ENCODE measurements at places on chromosomes 6 and 20.

GRCh38 chr20:46400253-46400652, 6.2 kb downstream of the ELMO2 start:
- peak; percentile 83 for DNase-seq

- no peak for DNase-seq
Measured at GRCh38 chr6:163516908-163517307, 102.4 kb downstream of the QKI start.

DNA sequence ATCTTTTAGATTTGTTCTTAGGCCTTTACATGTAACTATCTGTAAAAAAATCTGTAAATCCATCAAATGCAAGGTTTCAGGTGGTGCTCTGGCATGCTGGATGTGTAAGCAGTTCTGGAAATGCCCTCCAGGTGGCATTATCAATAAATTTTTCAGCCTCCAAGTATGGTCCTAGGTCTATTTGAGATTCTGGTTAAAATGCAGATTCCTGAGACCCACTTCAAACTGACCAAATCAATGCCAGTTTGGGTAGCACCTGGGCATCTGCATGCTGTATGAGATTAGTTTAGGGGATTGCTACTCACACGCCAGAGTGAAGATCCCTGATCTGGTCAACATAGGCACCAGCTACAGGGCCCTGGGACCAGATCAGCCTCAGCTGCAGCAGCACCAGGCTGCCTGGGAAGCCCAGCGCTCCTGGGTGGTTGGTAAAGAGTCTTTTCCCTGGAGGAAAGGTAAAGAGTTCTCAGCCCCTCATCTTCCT, 507.3 kb upstream of the CITED2 start:
- DNase-seq, result peak; percentile 28

GRCh38 chr6:132661906-132662305, 2.9 kb upstream of the TAAR1 start:
- DNase-seq, result no peak

DNA sequence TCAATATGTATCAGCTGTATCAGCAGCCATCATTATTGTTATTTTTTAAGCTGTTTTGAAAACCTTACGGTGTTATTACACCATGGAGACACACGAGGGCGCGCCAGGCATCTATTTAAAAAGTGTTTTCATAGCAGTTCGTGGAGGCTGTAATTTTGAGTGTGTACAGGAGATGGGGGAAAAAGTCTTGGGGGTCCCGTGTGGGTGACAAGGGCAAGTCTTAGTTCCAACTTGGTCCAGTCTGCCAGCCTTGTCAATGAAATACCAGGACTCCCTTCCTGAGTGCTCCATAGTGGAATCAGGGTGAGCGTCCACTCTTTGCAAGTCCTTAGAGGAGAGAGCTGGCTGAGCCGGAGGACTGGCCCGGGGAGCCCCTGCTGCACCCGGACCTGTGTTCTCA, 43.3 kb downstream of the SLC2A10 start:
- DNase-seq, result peak; percentile 66

GRCh38 chr20:48728042-48728825, 99.6 kb downstream of the PREX1 start:
- no peak for DNase-seq

DNA sequence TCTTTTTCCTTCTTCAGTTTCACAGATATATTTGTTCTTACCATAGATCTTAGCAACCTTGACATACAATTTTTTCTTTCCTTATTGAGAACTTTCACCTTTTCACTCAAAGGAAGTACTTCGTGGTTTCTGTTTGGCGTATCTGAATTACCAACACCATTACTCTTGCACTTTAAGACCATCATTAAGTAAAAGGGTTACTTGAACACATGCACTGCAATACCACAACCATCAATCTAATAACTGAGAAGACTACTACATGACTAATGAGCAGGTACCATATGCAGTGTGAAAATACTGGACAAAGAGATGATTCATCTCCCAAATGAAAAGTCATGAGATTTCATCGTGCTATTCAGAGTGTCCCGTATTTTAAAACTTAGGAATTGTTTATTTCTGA, 21.7 kb upstream of the SENP6 start:
- DNase-seq, result no peak

DNA sequence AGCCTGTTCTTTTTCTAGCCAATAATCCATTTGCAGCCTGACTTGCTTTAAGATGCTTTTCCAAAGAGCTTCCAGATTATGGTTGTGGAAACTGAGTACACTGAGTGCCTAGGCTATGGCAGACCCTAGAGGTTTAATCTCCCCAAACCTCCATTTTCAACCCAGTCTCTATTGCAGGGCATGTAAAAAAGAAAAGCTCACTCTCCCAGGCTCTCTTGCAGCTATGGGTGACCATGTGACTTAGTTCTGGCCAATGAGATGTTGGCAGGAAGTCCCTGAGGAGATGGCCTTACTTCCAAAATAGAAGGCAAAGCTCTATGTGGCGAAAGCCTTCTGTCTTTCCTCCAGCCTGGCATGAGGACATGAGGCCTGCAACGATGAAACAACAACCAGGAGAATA, 3.8 kb downstream of the PDRG1 start:
- DNase-seq, result no peak

- DNase-seq, result no peak
Measured at GRCh38 chr20:7003598-7003997, 236.1 kb downstream of the BMP2 start.

Data from umbilical cord (tissue), 2 donors.